ENCODE measurements at places on chromosomes 7 and 10.

DNA sequence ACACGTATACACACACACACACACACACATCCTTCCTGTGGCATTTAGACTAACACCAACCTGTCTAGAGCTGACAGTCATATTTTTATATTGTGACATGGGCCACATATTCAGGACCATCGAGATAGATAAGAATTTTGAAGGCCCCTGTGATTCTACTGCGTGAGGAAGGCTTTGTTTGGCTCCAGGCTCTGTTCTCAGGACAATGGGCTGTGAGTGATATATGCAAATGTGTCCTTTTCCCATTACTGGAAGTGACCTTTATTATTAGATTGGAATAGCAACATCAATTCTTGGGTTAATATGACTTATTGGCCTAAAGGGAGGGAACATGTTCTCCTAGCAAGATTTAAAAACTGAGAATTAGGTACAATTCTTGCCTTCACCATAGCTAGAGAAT, 156.1 kb downstream of the SPAG6 start:
- DNase-seq = no peak

DNA sequence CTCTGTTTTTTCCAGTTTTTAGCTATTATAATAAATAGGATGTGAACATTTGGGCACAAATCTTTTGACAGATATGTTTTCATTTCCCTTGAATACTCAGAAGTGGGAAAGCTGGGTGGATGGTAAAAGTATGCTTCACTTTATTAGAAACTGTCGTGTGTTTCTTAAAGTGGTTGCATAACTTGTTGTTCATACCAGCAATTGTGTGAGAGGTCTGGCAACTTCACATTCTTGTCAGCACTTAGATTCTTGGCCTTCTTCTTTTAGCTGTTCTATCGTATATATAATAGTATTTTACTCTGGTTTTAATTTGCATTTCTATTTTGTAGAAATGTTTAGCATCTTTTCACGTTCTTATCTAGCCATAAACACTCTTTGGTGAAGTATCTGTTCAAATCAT, 894.4 kb downstream of the KCNMA1 start:
- no peak for DNase-seq

DNA sequence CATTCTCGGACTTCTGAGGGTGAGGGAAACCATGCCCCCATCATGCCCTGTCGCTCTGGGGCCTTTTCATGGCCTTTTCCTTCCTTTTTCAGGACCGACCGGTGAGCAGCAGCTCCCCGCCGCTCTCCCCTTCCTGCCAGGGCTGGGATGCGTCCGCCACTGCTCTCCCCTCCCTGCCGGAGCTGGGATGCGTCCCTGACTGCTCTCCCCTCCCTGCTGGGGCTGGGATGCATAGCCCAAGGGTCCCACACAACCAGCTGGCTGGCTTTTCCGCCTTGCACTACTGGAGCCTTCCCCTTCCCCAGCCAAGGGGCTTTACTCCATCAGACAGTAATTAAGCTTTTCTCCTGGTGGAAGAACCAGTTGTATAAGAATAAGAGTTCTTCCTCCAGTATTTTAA, 129.7 kb upstream of the COBL start:
- DNase-seq = peak; percentile 64

GRCh38 chr7:2670720-2671391, 17.1 kb upstream of the AMZ1 start:
- DNase-seq = peak; percentile 97

GRCh38 chr7:94313926-94314325, 80.8 kb upstream of the COL1A2 start:
- no peak for DNase-seq

DNA sequence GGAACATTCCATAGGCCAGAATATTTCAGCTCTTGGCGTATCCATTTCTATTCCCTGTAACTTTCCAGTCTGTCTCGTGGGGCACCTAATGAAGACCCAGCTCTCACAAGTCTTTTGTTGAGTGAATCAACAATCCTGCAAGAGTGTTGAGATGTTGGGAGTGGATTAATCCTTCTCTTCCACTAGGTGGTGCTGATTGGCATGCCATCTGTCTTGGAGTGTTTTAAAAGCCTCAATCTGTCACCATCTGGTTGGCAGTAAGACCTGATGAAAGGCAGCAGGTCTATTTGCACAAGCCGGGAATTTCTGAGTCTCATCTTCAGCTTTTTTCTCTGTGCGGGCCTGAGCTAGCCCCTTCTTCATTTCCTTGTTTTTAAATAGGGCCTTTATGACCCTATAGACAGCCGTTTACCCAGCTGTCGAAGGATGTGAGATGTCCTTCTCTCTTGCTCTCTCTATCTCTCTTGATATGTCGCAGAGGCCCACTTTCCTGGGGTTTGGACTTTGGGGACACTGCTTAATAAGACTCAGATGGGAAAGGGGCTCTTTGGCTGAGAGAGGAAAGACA, 180.5 kb downstream of the ZNF365 start:
- peak; percentile 19 for DNase-seq

DNA sequence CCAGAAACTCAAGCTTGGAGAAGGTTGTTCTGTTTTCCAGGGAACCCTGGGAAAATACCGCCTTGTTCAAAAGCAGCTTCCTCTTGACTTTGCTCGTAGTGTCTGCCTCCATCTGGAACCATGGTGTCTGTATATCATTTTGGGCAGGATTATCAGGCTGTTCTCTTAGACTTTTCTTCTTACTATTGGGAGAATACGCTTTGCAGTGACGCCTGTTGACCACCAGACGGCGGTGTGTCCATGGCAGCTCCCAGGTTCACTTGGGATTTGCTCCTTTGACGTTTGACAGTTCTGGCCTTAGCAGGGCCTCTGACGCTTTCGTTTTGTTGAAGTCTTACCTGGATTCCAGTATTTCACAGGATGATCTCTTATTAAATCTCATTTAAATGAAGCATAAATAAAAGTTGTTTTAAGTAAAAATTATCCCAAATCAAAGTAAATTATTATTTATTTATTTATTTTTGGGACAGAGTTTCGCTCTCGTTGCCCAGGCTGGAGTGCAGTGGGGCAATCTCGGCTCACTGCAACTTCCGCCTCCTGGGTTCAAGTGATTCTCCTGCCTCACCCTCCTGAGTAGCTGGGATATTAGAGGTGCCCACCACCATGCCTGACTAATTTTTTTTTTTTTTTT, 41.8 kb upstream of the GJD4 start:
- DNase-seq = peak; percentile 85

DNA sequence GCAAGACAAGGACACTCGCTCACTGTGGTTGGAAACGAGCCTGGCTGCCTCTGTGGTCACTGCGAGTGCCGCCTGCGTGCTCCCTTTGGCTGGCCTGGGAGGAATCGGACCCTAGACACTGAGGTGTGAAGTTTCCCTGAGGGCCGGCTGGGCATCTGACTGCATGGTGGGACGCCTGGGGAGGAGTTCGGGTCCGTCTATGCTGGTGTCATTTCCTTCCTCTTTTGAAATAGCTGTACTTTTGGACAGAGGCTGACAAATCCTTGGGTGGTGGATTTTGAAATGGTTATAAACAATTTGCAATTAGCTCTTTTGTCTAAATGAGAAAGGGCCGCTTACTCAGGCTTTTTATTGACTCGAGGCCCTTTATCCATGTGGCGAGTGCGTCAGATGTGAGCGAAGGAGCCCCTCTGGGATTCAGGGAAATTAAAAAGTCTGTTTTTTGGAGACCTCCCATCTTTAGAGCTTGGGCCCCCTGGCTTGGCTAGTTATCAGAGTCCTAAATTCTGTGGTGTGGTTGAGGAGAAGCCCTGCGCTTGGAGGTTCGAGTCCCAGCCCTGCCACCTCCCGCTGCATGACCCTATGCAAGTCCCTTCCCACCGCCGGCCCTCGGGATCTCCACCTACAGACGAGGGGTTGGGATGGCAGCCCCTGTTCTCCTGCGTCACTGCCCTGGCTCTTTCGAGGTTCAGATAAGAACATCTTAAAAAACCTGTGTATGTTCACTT, 147.1 kb downstream of the RGS10 start:
- peak; percentile 76 for DNase-seq

All from H7 (cell line).